ENCODE measurements at places on chromosomes 5 and 9.

GRCh38 chr5:77174526-77174925, 36.0 kb upstream of the PDE8B start:
- DNase-seq, result no peak

DNA sequence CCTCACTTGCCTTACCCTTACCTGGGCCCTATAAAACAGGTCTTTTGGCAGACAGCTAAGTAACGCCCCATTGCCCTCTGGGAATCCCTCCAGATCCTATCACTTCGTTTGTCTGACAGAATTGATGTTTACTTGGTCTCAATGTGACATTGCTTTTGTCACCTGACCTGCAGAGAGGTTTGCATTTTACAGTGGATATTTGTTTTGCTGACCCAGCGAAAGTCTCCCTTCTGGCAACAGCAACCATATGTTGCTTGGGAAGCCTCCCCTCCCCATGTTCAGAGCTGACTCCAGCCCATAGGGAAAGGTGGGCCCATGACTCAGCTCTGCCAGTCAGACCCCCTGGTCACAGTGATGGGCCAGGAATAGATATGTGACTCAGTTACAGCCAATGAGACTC, 54.0 kb upstream of the LARP1 start:
- DNase-seq, result no peak

DNA sequence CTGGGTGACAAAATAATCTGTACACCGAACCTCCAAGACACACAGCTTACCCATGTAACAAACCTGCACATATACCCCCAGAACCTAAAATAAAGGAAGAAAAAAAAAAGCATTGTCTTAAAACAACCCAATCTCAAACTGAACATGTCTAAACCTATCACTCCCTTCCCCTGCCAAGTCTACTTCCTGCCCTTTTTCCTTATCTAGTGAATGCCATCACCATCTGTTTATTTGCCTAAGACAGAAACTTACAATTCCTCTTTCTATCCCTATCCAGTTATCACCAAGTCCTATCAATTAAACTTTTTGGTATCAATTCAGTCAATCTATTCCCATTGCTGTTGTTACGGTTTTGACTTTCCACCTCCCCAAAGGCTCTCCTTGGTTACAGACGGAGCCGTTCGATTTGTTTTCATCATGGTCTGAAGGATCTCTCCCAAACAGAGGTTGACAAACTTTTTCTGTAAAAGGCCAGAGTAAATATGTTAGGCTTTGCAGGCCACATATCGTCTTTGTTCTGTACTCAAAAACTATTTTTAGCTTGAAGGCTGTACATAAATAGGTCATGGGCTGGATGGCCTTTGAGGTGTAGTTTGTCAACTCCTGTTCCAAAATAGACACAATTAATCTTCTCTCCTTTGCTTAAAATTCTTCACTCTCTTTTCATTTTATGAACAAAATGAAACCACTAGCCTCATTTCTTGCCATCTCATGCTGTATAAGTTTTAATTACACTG, 12.1 kb downstream of the NOL8 start:
- DNase-seq, result no peak

- no peak for DNase-seq
Measured at GRCh38 chr9:81628897-81629296, 60.5 kb downstream of the TLE1 start.

GRCh38 chr9:35729700-35730485, 2.1 kb downstream of the TLN1 start:
- DNase-seq, result peak; percentile 68

Measured in cerebellar cortex (tissue), 1 donor.